ENCODE measurements at places on chromosomes 2 and 18.

GRCh38 chr2:37168217-37168981 is 11.6 kb upstream of the EIF2AK2 start:
- no peak for DNase-seq

DNA sequence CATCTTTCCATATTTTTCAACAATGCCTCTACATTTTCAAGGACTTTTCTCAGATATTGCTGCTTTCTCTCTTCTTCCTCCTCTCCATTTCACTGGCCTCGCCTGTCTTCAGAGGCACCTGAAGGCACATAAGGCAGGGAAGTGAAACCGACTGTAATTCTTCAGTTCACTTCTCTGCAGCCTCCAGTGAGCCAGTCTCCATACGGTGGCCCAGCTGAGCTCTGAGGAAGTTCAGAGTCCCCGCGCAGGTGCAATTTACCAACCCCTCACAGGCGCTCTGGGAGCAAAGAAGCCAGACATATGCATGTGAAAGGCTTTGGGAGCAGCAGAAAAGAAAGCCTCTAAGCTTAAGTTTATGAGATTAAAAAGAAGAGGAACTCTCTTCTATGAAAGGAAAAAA is 12.4 kb downstream of the KLHL14 start:
- no peak for DNase-seq

DNA sequence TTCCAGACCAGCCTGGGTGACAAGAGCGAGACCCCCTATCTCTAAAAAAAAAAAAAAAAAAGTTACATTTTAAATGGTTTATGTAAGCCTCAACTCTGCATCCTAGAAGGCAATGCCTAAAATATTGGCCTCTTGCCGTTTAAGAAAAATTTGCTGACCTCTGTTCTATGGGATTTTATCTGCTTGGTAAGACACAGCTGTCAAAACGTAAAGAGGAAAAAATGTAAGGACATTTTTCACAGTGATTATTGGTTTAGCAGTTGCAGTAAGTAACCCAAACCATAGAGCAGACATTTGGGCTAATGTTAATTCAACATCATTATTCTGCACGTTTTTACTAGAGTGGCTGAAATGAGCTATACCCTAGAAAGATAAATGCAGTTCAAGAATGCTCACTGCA is 14.4 kb upstream of the E2F6 start:
- DNase-seq, result no peak

DNA sequence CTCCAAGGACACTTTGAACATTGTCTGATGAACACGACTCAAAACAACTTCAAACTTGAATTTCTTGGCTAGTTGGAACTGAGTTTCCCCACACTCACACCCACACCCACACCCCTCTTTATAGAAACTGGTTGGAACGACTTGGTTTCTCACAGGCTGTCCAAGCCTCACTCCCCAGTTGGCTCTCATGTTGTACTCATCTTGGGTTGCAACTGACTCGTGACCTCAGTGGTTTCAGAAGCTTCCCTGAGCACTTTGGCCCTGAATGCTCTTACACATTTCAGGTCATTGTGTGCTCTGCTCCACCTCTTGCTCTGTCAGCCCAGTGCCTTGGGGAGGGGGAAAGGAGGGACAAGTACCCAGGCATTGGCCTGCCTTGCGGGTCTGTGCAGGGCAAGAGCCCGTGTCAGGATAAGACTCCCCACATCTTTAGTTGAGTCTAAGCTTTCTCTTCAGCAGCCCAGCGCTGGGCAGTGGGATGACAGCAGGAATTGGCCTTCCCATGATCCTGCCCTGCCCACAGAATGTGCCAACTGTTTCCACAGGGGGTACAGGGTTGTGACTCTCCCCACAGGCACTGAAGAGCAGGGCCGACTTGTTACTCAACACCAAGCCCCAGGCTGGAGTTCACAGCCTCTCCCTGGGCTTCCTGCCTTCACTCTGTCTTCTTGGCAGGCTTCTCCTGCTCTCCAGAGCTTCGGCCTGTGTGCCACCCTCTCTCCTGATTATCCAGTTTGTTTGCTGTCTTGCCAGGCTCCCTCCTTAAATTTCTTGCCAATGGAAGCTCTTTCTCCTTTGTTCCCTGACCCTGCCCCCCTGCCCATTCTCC is 104.6 kb downstream of the RTN4 start:
- no peak for DNase-seq

- no peak for DNase-seq
Measured at GRCh38 chr2:36245651-36246050, 109.9 kb upstream of the CRIM1 start.

- no peak for DNase-seq
Measured at GRCh38 chr18:50284255-50284885, 3.0 kb upstream of the MBD1 start.

DNA sequence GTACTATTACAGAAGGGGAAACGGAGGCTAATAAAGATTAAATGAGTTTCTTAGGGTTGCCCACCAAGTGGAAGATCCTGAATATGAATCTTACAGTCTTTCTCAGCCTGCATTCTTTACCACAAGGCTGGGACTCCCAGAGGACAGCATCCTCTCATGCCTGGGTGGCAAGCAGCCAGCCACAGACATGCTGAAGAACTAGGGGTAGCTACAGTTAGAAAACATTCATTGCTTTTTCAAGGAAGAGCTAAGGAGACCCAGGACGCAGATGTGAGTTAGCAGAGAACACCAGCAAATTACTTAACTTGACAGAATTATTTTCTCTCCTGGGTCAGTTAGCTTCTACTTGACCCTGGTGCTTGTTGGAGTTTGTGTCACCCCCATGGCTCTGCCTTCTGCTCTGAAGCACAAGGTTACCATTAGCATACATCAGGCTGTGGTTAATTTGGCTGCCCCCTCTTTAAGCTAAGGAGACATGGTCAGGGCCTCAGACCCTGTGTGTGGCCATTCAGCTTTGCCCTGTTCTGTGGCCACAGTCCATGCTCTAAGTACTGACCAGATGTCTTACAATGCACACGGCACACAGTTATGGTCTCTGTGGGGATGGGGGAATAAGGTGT is 132.3 kb upstream of the TNP1 start:
- no peak for DNase-seq

- DNase-seq, result no peak
Measured at GRCh38 chr2:102337481-102338386, 17.9 kb upstream of the IL18R1 start.

DNA sequence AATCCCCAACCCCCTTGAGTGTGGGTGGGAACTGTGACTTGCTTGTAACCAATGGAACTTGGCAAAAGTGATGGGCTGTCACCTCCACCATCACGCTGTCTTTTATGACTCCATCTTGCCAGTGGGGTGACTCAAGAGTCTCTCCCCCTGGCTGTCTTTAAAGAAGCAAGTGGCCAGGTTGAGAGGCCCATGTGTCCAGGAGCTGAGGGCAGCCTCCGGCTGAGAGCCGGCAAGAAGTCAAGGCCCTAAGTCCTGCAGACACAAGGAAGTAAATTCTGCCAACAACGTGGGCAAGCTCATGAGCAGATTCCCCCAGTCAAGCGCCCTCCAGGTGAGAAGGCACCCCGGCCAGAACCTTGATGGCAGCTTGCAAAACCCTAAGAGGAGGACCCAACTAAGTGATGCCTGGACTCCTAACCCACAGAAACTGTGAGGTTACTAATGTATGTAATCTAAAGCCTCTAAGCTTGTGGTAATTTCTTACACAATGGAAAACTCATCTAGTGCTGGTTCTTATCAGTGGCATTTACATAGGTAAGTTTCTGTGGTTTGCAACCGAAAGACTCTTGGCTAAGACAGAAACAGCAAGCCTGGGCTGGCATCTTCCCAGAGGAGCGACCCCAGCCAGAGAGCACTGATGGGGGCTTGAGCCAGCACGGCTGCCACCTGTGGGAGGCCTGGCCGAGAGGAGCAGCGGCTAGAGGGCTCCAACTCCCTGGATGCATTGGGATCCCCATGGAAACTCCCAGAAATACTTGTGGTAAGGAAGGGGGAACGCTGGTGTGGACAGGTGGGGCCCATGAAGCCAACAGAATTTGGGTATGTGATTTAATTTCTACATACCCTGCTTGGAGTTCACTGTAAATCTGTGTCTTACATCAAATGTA is 49.3 kb downstream of the CIB4 start:
- DNase-seq, result no peak

GRCh38 chr2:216858312-216858711 is 1.6 kb downstream of the TNP1 start:
- no peak for DNase-seq

GRCh38 chr18:23521271-23521670 is 18.0 kb downstream of the RMC1 start:
- DNase-seq, result no peak

DNA sequence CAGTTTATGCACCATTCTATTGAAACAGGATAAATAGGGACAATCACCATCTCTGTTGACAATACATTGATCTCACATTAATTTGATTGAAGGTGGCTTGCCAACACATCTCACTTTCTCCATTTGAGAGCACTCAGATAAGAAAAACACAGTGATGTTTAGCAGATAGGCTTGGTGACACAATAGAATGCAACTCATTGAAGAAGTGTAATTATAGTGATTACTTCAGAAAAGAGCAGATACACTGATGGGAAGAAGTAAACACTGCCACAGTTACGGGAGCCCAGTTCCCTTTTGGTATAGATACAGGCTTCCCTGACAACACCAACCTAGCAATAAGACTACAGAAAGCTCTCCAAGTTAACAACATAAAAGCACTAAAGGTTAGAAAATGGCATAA is 89.1 kb downstream of the FIGN start:
- no peak for DNase-seq

GRCh38 chr2:10260130-10260529 is 42.6 kb upstream of the HPCAL1 start:
- DNase-seq, result no peak

DNA sequence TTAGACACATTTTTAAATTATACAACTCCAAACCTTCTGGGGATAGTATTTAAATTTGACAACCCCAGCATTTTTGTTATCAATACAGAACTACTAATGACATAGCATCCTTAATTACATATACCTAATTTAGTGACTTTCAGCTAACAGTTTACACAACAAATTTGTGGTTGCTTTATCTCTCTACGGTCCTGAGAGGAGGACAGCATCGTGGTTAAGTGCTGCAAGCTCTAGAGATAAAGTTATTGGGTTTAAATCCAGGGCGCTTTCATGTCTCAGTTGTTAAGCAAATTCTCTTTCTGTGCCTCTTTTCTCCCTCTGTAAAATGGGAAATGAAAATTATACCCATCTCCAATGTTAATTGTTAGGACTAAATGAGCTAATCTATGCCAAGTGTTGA is 129.3 kb downstream of the METTL4 start:
- no peak for DNase-seq

GRCh38 chr2:136070913-136071312 is 47.0 kb downstream of the CXCR4 start:
- DNase-seq, result no peak

- no peak for DNase-seq
Measured at GRCh38 chr2:148257276-148257675, 236.4 kb downstream of the MBD5 start.

DNA sequence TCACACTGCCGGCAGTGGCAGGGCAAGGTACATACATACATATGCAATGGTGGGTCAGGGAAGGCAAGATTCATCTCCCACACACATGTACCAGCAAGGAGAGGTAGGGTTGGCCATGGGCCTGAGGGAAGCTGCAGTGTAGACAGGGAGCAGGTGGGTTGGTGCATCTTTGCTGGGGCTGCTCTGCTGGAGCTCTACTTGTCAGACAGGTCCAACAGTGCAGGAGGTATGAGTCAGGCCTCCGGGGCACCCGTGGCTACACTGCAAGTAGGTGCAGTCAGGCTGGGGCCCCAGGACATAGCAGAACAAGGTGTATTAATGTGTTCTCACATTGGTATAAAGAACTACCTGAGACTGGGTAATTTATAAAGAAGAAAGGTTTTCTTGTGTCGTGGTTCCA is 281.1 kb upstream of the COL3A1 start:
- no peak for DNase-seq

DNA sequence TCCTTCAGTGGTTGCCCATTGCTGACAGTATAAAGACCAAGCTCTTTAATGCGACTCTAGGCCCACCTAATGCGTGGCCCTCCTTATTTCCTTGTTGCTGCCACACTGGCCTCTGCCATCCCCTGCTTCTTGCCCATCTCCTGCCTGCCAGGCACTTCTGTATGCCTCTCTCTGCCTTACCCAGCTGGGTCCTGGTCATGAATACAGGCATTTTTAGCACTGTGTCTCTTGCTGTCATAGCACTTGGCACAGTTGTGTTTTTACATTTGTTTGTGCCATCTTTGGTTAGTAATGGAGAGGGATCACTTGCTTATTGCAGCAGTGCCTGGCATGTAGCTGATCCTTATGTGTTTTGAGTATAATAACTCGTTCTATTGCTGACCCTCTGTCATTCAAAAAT is 38.7 kb downstream of the MAP4K4 start:
- no peak for DNase-seq

- DNase-seq, result no peak
Measured at GRCh38 chr2:201746551-201746950, 34.2 kb downstream of the ALS2 start.

DNA sequence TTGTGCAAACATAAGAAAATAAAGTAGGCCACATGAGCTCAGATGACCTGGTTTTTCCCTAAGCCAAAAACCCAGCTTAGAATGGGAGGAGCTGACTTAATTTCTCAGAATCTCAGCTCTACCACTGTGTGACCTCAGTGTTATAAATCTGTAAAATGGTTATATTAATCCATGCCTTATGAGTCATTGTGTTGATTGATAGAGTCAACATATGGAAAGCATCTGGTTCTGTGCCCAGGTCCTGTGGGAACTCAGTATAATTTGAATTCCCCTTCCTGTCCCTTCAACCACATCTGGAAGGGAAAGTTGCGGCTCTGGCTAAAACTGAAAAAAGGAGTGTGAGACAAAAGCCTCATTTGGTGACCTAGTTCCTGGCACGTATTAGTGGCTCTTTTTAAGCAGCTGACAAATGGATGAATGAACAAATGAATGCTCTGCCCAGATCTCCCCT is 25.7 kb downstream of the TMEM177 start:
- no peak for DNase-seq

GRCh38 chr2:96737831-96738230 is 2.0 kb downstream of the LMAN2L start:
- DNase-seq, result no peak

GRCh38 chr2:42786561-42787345 is 5.6 kb downstream of the HAAO start:
- no peak for DNase-seq

DNA sequence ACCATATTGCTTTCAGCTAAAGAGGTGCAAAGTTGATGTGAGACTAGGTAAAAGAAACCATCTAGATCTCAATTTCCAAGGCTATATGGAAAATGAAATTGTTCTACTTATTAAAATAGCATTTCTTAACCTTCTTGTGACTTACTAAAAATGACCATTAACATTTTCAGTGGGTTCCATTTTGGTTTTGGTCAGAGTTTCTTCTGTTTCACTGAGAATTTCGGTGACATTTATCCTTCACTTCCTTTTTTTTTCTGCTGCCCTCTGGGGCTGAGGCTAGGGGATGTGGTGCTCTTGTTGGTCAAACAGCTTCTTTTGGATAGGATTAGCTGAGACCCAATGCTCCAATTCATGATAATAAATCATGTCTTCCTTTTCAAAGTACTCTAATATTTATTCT is 44.3 kb upstream of the REL start:
- no peak for DNase-seq

Measured in effector memory CD8-positive, alpha-beta T cell (primary cell).